ENCODE measurements at places on chromosomes 1 and 21. TPM values are rescaled to one million over a fixed set of nuclear protein-coding genes. Genes with fewer than 3 reads are reported as not detected.
A peak's percentile ranks its signal among the peaks of the same experiment; 100 is the strongest.

The HTR1D gene
- total RNA-seq, result not detected

The KCNQ4 gene
- 0.58 TPM for total RNA-seq

The NEGR1 gene
- total RNA-seq, result not detected

The PTCH2 gene
- 0.37 TPM for total RNA-seq

The LDLRAD1 gene
- not detected for total RNA-seq

The NBL1 gene
- total RNA-seq, result 10.7 TPM

The SRGAP2B gene
- total RNA-seq, result 17.4 TPM

The RAP1GAP gene
- 2.5 TPM for total RNA-seq

The BARHL2 gene
- not detected for total RNA-seq

The PRRX1 gene
- not detected for total RNA-seq

The MYOG gene
- not detected for total RNA-seq

The PLEKHA6 gene
- 0.87 TPM for total RNA-seq

The C4BPA gene
- not detected for total RNA-seq

- no peak for DNase-seq
Measured at GRCh38 chr1:5951846-5952410, 40.3 kb downstream of the NPHP4 start.

- DNase-seq, result no peak
Measured at GRCh38 chr1:61123326-61123725, 41.0 kb downstream of the NFIA start.

DNA sequence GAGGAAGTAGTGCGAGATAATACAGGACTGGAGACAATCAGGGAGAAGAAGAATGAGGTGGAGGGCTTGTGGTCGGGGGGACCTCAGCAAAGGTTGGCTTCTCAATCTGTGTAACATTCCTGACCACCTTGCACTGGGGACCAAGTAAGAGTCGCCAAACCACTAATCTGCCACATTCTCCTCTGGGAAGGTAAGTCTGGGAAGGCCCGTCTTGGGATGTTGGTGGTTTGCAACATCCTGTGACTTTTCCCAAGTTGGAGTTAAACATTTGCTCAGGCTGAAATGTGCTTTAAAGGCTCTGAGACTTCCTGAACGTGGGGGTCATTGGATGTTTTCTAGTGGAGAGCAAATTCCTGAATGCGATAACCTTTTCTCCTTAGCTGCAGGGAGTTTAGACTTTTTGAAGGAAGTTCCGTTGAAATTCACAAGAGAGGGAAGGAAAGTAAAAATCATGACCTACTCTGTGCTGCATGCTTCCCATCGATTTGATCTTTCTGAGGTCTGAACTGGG lies 325.9 kb downstream of the RPS6KC1 start:
- no peak for DNase-seq

DNA sequence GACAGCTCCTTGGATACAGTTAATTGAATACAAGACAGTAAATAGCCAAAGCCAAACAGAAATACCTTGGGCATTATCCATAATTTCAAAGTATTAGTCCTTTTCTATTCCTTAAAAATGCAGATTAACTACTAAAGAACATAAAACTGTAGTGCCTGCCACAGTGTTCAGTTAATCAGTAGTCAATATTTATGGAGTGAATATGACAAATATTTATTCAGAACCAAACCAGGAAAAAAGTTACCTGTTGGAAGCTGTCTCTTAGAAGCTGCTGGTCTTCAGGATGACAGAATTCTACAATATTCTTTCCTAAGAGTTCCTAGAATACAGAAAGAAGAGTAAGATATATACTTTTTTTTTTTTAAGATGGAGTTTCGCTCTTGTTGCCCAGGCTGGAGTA lies 18.2 kb upstream of the CTSK start:
- DNase-seq, result no peak

- DNase-seq, result no peak
Measured at GRCh38 chr1:215992620-215993019, 425.5 kb downstream of the KCTD3 start.

DNA sequence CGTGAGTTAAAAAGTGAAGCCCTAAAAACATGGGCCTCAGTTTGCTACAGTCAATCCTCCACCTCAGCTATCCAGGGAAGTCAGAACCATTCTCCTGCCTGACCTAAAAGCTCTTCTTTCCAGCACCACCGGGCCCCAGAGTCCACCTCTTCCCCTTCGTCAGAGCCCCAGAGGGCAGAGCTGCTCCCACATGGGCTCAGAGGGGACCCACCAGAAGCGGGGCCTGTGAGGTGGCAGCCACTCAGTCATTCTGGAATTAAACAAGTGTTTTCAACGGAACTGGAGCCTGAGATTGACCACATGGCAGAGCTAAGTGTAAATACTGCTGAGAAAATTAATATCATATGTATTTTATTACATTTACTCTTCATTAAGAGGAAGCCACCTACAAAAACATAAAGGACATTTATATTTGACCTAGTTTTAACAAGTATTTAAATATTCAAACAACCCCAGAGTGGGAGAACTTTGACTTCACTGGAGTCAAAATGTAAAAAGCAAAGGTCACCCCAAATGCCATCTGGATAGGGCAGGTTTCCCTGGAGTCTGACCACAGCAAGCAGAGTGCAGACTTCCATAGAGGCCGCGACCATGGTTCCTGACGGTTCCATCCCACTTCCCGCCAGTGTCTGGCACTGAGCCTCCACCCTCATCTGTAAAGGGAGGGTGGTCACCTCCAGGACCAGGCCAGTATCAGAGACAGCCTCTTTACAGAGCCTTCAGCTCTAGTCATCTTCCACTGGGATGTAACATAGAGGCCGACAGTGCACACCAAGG lies 1.8 kb downstream of the SUMO3 start:
- DNase-seq, result no peak

GRCh38 chr1:242802973-242803372 lies 278.5 kb upstream of the PLD5 start:
- no peak for DNase-seq

DNA sequence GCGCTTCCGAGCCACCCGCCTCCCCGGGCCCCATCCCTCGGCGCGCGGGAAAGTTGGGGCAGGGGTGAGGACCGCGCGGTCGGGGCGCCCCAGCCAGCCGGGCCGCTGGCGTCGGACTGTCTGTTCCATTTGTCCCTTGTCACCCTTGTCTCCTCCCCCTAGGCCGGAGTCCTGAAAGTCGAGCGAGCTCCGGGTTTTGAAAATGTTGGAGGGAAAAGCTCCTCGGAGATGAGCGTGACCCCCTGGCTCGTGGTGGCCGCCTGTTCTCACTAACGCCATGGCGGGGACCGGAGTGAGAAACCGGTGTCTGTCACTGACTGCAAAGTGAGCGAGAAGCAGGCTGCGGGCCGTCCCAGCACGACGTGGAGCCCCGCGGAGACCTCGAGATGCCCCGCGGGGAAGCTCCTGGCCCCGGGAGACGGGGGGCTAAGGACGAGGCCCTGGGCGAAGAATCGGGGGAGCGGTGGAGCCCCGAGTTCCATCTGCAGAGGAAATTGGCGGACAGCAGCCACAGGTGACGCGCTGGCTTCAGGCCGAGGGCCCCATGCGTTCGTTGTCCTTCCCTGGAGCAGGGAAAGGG lies 491 bp downstream of the PER3 start:
- peak; percentile 16 for DNase-seq

DNA sequence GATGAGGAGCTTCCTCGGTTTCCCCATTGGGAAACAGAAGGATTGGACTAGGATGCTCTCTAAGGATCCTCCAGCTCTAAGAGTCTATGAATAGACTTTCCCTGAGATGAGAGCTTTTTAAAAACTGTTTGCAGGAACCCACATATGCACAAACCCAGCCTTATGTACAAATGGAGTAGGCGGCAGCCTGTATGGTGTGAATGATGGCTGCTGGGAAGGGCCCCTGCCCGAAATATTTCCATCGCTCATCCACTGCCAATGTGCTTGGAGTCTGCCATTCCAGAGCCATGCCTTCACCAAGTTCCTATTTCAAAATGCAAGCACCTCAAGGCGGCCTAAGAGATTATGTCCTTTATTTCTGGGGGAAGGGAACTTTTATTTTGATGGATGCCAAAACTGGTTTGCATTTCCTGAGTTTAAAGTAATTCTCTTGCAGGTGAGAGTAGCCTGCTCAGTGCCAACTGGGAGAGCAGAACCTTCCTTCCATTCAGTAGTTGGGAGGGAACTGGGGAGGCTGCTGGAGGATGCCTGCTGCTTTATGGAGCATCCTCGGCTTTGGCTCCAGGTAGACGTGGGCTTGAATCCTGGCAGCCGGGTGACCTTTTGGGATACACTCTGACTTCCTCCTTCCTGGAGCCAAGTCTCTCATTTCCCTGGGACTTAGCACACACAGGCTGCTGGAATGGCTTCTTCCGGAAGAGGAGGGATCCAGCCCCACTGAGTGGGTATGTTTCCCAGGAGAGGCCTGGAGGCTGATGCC lies 165.9 kb downstream of the ACTL8 start:
- no peak for DNase-seq

GRCh38 chr1:66349242-66349641 lies 184.7 kb upstream of the SGIP1 start:
- DNase-seq, result no peak

- no peak for DNase-seq
Measured at GRCh38 chr1:232613752-232614381, 16.1 kb downstream of the SIPA1L2 start.

DNA sequence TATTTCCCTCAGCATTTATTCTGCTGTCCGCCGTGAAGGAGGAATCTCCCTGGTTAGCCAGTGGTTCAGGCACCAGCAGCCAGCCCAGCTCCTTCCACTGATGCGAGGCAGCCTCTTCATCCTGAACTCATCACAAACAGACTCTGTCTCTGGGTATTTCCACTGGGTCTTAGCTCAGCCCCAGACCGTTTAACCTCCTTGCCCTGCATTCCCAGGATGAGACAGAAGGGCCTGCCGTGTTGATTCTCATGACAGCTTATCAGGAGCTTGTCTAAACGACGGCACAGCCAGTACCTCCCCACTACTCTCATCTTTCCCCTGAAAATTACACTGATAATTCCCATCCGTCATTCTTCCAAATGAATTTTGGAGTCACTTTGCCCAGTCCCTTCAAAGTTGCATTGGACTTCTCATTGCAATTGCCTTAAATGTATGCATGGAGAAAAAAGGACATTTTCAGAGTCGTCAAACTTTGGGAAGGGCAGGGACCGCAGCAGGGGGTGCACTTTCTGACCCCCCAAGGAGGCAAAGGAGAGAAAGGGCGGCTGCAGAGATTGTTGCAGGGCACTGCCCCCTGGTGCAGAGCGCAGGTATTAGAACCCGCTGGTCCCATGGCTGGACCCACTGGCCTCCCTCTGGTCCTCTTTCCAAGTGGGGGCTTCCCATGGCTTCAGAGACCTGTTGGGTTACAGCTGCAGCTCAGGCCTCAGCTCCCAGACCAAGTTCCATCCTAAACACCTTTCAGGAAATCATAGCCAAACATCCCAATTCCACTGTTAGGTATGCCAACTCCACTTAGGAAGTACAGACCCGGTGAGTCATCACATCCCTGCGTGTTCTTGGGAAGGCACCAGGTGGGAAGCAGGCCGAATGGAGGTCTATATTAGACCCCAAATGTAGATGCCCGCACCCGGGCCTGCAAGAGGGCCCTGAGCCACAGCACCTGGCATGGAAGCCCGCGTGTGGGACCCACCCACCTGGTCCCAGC lies 3.7 kb upstream of the MEGF6 start:
- peak; percentile 41 for DNase-seq

DNA sequence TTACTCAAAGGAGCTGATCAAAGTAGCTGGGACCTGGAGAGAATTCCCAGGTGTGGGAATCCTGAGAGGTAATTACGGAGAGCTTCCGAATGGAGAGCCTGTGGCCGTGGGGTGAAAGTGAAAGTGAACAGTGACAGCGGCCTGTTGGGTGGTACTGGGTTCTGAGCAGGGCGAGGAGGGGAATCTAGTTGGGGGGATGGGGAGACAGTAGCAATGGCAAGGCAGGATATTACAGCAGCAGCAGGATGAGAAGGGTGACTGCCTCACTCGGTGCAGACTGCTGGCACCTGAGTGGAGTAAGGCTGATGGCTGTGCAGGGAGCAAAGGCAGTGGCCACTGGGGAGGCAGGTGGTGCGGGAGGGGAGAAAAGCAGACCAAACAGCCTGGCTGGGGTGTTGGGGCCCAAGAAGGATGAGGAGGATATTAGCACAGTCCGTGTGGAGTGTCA lies 70.3 kb upstream of the PRDX6 start:
- DNase-seq, result no peak

GRCh38 chr1:182622901-182623528 lies 18.8 kb upstream of the RGS16 start:
- DNase-seq, result no peak

GRCh38 chr1:56774067-56774609 lies 45.1 kb downstream of the FYB2 start:
- DNase-seq, result peak; percentile 18

- DNase-seq, result no peak
Measured at GRCh38 chr21:16262091-16262490, 532.3 kb downstream of the USP25 start.

DNA sequence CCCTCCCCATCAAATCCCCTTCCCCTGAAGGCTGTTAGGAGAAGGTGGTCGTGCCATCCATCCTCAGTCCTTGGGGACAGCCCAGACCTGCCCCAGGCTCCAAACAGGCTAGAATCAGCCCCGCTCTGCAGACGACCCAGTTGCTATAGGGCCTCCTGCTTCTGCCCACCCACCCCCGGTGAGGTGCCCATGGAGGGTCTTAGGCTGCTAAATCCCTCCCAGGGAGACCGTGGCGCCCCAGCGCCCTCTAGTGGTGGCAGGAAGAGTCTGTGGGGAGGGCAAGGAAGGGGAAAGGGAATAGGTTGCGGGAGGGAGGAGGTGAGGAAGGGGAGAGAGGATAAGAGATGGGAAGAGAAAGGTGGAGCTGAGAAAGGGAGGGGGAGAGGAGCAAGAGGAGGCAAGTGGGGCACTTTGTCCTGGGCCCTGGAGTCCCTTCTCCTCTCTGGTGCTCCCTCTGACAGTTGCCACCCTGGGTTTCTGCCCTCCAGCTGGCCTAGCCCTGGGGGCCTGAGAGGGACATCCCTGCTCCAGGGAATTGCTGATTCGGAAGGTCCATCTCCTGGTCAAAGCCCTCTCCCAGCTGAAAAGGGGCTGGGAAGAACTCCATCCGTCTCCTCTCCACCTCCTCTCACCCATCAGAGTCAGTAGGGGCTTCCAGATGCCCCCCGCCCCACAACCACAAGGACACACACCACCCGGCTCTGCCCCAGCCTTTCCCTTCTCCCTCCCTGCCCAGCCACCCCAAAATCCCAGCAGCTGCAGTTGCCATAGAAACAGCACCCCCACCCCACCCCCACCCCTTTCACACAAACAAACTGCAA lies 55.4 kb downstream of the CAMK2N1 start:
- peak; percentile 73 for DNase-seq

GRCh38 chr1:207873055-207873890 lies 37.7 kb downstream of the CD34 start:
- DNase-seq, result peak; percentile 63

GRCh38 chr1:176774224-176774623 lies 311.2 kb downstream of the PAPPA2 start:
- DNase-seq, result no peak

DNA sequence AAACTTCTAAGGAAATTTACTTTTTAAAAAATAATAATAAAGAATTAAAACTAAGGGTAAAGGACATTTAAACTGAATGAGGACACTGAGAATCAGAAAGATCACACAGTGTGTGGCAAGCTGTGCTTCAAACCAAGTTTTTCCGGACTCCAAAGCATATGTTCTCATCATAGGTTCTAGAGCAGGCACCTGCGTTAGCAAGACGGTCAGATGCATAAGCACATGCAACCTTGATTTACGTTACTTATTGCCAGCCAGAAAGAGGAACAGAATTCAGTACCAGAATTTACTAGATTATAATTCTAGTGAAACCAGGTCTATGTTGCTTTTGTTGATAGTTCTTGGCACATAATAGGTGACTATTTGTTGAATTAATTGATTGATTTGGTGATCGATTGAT lies 6.2 kb upstream of the LBR start:
- DNase-seq, result no peak

Data from activated CD4-positive, alpha-beta T cell treated with anti-CD3 and anti-CD28 coated beads for 36 hours (primary cell).